ENCODE measurements at places on chromosomes 1 and 21. TPM values are rescaled to one million over a fixed set of nuclear protein-coding genes. Genes with fewer than 3 reads are reported as not detected.

- DNase-seq = no peak
Observed at GRCh38 chr1:172142324-172142723, 278.2 kb upstream of the C1orf105 start.

- DNase-seq = peak; percentile 54
Observed at GRCh38 chr1:246117066-246117791, 389.9 kb downstream of the SMYD3 start.

- DNase-seq = no peak
Observed at GRCh38 chr1:8325771-8326170, 7.9 kb downstream of the SLC45A1 start.

- DNase-seq = no peak
Observed at GRCh38 chr1:232704694-232705680, 75.1 kb upstream of the SIPA1L2 start.

GRCh38 chr21:32094804-32095203, 184.0 kb downstream of the MIS18A start:
- no peak for DNase-seq

- DNase-seq = no peak
Observed at GRCh38 chr1:160813215-160813614, 17.2 kb downstream of the LY9 start.

Gene TAS1R1
- not detected for total RNA-seq

Gene FAAH
- total RNA-seq = 7.6 TPM

Gene FOXO6
- total RNA-seq = not detected

Gene PCBP3
- total RNA-seq = 4.8 TPM

Gene PRDX1
- 269 TPM for total RNA-seq

Gene KIF14
- 31.6 TPM for total RNA-seq

Gene RIMKLA
- total RNA-seq = 0.44 TPM

Gene ODF2L
- total RNA-seq = 49.2 TPM

Measured in activated CD4-positive, alpha-beta T cell treated with anti-CD3 and anti-CD28 coated beads, Interleukin-2, amount 10 ng/mL, durations not matched to agents 7 days and 5 days (primary cell).